ENCODE measurements at places on chromosomes 3 and 15. TPM values are rescaled to one million over a fixed set of nuclear protein-coding genes. Genes with fewer than 3 reads are reported as not detected.

GRCh38 chr3:20136231-20136630 lies 49.8 kb downstream of the SGO1 start:
- H3K4me3 ChIP-seq = no peak overlapping the region
- H3K4me1 ChIP-seq = no peaks in the 10 kb centered on the region
- no peaks in the 10 kb centered on the region for H3K36me3 ChIP-seq

DNA sequence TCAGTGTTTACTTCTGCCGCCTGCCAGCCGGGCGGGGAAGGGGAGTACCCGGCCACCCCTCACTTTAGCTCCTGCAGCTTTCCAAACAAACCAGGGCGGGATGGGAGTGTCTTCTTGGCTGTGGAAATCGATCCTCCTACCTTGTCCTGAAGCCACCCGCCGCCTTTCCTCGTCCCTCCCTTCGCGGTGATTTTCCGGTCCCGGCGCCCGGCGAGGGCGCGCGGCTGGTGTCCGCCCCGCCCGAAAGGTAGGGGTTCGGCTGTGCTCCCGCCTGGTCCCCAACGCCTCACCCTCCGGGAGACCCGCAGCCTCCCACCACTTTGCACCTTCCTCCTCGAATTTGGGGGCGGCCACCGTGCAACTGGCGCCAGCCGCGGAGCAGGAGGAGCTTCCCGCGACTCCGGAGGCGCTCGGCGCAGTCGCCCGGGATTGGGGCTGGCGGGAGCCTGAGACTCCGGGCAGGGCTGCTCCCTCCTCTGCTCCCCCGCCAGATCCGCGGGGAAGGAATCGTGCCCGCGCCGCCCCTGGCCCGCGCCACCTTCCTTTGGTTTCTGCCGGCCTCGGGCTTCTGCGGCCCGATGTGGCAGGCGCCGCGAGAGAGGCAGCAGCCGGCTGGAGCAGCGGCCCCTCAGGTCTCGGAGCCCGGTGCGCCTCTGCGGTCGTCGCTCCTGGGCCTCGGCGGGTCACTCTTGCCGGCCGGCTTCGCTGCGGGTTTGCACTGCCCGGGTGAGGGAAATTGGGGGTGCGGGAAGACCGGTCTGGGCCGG lies 30.7 kb upstream of the ST3GAL6 start:
- no peaks in the 10 kb centered on the region for H3K27me3 ChIP-seq
- H3K4me1 ChIP-seq = no peaks in the 10 kb centered on the region
- peak overlapping the region; percentile 37 for H3K27ac ChIP-seq
- H3K4me3 ChIP-seq = peak overlapping the region; percentile 85

DNA sequence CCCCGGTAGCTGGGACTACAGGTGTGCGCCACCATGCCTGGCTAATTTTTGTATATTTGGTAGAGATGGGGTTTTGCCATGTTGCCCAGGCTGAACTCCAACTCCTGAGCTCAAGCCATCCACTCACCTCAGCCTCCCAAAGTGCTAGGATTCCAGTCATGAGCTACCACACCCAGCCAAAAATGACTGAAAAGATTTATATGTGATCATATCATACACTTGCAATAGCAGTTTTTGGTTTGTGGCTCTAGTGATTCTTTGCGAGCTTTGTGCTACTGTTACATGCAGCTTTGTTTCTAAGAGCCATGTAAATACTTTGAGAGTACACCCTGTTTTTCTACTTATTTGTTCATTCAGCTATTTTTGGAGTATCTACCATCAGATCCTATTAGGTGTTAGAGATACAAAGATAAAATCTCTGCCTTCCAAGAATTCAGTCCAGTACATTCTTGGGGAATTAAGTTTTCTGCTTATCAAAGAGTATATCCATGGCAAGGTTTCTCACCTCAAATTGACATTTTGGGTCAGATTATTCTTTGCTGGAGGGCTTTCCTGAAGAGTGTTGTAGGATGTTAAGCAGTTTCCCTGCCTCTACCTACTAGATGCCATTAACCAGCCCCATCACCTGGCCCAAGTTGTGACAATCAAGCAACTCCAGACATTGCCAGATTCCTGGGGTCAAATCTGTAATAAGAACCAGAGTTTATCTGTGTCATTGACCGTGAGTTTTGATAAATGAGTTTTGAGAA lies 15.0 kb downstream of the SNAP23 start:
- no peak overlapping the region for H3K4me3 ChIP-seq
- DNase-seq = no peak
- no peaks in the 10 kb centered on the region for H3K27me3 ChIP-seq
- no peaks in the 10 kb centered on the region for H3K4me1 ChIP-seq
- H3K36me3 ChIP-seq = peaks cover 5% of the 10 kb centered on the region
- no peak overlapping the region for H3K27ac ChIP-seq

CDC25A gene
- 65.0 TPM for total RNA-seq

GOLGA6A gene
- total RNA-seq = 3.3 TPM

GRCh38 chr3:16719426-16719825 lies 114.2 kb upstream of the DAZL start:
- no peak overlapping the region for H3K4me3 ChIP-seq
- H3K27ac ChIP-seq = no peak overlapping the region
- H3K27me3 ChIP-seq = no peaks in the 10 kb centered on the region
- DNase-seq = no peak
- H3K4me1 ChIP-seq = peaks cover 5% of the 10 kb centered on the region

GRCh38 chr3:48268936-48269561 lies 28.1 kb downstream of the ZNF589 start:
- H3K36me3 ChIP-seq = peaks cover 79% of the 10 kb centered on the region
- no peaks in the 10 kb centered on the region for H3K27me3 ChIP-seq
- H3K4me1 ChIP-seq = no peaks in the 10 kb centered on the region
- H3K27ac ChIP-seq = no peak overlapping the region

DNA sequence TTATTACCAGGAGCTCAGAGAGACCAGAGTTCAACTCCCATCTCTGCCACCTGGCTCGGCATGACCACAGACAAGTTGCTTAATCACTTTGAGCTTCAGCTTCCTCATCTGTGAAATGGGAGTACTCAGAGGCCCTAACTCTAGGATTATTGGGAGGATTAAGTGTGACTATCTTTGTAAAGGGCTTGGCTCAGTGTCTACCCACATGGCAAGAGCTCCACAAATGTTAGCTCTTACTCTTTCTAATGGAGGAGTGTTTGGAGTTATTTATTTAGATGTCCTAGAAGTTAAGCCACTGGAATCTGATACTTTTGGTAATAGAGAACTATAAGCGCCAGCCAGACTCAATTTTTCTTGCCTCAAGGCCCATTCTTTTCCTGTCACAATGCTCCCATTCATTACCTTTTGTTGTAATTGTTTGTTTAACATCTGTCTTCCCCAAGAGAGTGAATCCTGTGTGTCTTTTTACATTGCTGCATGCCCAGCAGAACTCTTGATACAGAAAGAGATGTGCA lies 12.3 kb upstream of the LMCD1 start:
- no peak for DNase-seq
- no peaks in the 10 kb centered on the region for H3K36me3 ChIP-seq
- no peaks in the 10 kb centered on the region for H3K27me3 ChIP-seq
- H3K4me3 ChIP-seq = no peak overlapping the region
- H3K4me1 ChIP-seq = peaks cover 7% of the 10 kb centered on the region

C3orf33 gene
- total RNA-seq = 2.4 TPM

DNA sequence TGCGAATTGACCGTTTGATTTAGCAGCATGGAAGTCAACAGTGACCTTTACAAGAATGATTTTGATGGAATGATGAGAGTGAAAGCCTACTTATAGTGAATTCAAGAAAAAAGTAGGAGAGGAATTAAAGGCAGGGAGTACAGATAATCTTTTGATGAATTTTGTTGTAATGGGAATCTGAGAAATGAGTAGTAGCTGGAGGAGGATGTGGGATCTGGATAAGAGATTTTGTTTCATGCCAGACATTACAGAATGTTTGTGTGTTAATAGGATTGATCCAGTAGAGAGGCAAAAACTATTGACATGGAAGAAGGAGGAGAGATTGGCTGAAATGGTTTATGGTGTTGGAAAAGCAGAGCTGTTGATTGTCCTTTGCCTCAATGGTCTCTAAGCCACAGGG lies 17.4 kb upstream of the ZNF609 start:
- H3K27me3 ChIP-seq = no peaks in the 10 kb centered on the region
- no peak overlapping the region for H3K4me3 ChIP-seq
- no peaks in the 10 kb centered on the region for H3K36me3 ChIP-seq
- no peak for DNase-seq
- no peak overlapping the region for H3K27ac ChIP-seq

DNA sequence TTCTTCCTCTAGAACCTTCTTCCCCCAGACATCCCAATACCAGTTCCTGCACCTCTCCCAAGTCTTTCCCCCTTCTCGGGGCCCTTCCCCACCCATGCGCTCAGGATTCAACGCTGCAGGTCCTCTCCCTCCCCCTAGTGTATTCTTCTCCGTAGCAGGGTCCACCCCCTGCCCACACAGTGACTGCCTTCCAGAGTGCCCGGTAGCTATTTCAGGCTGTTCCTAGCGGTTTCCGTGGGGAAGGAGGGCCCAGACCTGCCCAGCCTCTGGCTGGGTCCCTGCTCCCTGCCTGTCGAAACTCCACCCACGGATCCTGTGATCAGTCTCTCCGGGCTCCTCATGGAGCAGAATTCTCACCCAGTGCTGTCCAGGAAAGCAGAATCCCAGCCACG lies 45.2 kb upstream of the SEC61A1 start:
- peaks cover 18% of the 10 kb centered on the region for H3K4me1 ChIP-seq
- H3K36me3 ChIP-seq = no peaks in the 10 kb centered on the region
- H3K27me3 ChIP-seq = no peaks in the 10 kb centered on the region
- DNase-seq = no peak
- H3K27ac ChIP-seq = no peak overlapping the region

GOLGA6L7 gene
- not detected for total RNA-seq

- no peaks in the 10 kb centered on the region for H3K27me3 ChIP-seq
- DNase-seq = no peak
- H3K27ac ChIP-seq = no peak overlapping the region
- no peaks in the 10 kb centered on the region for H3K4me1 ChIP-seq
- no peaks in the 10 kb centered on the region for H3K36me3 ChIP-seq
Observed at GRCh38 chr15:38683382-38684242, 119.0 kb upstream of the RASGRP1 start.

- H3K27me3 ChIP-seq = no peaks in the 10 kb centered on the region
- no peak overlapping the region for H3K27ac ChIP-seq
- H3K4me1 ChIP-seq = peaks cover 6% of the 10 kb centered on the region
- no peak overlapping the region for H3K4me3 ChIP-seq
Observed at GRCh38 chr15:49320351-49320750, 102.7 kb upstream of the FGF7 start.

GRCh38 chr3:116124166-116124565 lies 321.1 kb downstream of the LSAMP start:
- H3K4me3 ChIP-seq = no peak overlapping the region
- H3K27me3 ChIP-seq = no peaks in the 10 kb centered on the region
- H3K4me1 ChIP-seq = peaks cover 5% of the 10 kb centered on the region
- H3K27ac ChIP-seq = no peak overlapping the region

SLC22A14 gene
- total RNA-seq = not detected

WNT7A gene
- total RNA-seq = not detected

DNA sequence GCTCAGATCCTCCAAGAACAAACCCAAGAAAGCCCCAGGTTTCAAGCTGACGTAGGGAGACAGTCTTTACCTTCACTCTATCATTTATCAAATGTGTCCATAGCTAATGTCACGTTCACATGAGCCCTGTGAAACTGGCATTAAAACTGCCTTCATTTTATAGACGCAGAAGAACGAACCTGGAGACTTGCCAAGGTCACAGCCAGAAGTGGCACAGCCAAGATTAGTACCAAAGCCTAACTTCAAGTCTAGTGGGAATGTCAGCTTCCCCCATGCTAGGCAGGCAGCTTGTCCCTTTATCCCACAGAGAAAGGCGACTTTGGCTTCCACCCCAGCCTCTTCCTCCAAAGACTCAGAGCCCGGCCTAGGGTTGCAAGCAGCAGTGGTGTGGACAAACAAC lies 517.2 kb downstream of the SHQ1 start:
- H3K27me3 ChIP-seq = no peaks in the 10 kb centered on the region
- no peak overlapping the region for H3K4me3 ChIP-seq
- H3K4me1 ChIP-seq = peaks cover 7% of the 10 kb centered on the region
- no peaks in the 10 kb centered on the region for H3K36me3 ChIP-seq
- DNase-seq = no peak

CLN6 gene
- 60.0 TPM for total RNA-seq

CCR3 gene
- total RNA-seq = not detected

GABRG3 gene
- 0.80 TPM for total RNA-seq

GRCh38 chr3:193702967-193703366 lies 110.0 kb downstream of the OPA1 start:
- H3K27ac ChIP-seq = no peak overlapping the region
- H3K27me3 ChIP-seq = no peaks in the 10 kb centered on the region
- no peaks in the 10 kb centered on the region for H3K4me1 ChIP-seq
- no peaks in the 10 kb centered on the region for H3K36me3 ChIP-seq
- DNase-seq = no peak

DNA sequence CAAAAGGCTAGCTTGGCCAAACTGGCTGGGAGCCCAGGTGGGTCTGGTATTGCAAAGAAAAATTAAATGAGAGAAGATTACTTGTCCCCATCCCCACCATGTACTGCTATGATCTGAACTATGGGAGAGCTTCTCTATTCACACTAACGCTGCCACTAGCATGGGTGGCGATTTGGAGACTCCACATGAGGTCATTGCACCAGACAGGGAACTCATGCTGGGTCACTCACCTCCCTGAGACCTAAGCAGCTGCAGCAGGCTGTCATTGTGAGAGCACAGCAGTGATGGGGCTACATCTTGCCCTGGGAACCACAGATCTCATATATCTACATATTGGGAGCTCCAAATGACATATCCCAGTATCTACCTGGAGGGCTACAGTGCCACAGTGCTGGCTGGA lies 36.3 kb upstream of the NECTIN3 start:
- H3K4me1 ChIP-seq = peaks cover 3% of the 10 kb centered on the region
- no peak for DNase-seq
- H3K4me3 ChIP-seq = no peak overlapping the region
- H3K27me3 ChIP-seq = no peaks in the 10 kb centered on the region

- H3K27me3 ChIP-seq = no peaks in the 10 kb centered on the region
- DNase-seq = no peak
- no peak overlapping the region for H3K4me3 ChIP-seq
- no peaks in the 10 kb centered on the region for H3K4me1 ChIP-seq
- H3K27ac ChIP-seq = no peak overlapping the region
Observed at GRCh38 chr15:42721916-42722315, 15.0 kb downstream of the CDAN1 start.

GRCh38 chr3:124915254-124915653 lies 19.3 kb downstream of the MUC13 start:
- DNase-seq = no peak
- no peak overlapping the region for H3K27ac ChIP-seq
- H3K27me3 ChIP-seq = no peaks in the 10 kb centered on the region
- no peak overlapping the region for H3K4me3 ChIP-seq

CTXN2 gene
- not detected for total RNA-seq

SLC24A5 gene
- not detected for total RNA-seq
